ENCODE measurements at places on chromosomes 11 and 22.
A peak's percentile ranks its signal among the peaks of the same experiment; 100 is the strongest.

GRCh38 chr11:12245549-12246016, 131.8 kb upstream of the PARVA start:
- DNase-seq, result no peak

- peak; percentile 1 for DNase-seq
Measured at GRCh38 chr11:85170184-85170583, 457.0 kb downstream of the DLG2 start.

DNA sequence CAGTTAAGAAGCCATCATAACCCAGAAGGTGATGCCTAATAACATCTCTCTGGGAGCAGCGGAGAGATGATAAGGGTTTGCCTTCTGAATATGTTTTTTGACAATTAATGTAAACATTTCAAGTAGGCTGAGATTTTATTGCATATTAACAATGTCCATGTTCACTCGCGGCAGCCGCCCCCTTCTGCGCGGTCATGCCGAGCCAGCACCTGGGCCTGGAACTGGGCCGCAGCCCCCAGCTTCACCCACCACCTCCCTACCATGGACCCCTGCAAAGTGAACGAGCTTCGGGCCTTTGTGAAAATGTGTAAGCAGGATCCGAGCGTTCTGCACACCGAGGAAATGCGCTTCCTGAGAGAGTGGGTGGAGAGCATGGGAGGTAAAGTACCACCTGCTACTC, 4.3 kb upstream of the SAA1 start:
- DNase-seq, result no peak

DNA sequence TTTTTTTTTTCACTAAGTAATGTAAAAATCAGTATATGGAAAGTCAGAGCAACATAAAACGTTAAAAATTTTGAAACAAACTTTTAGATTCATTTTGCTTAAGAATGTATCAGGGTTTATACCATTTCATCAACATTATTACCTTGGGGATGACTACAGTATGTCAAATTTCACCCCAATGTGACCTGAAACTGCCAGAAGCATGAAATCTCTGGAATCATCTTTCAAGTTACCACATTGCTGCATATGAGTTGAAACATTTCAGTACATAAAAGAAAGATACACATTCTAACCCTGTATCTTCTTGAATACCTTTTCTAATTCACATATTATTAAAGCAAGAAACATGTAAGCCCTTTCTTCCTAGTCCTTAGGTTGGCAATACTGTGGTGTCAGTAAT, 32.8 kb downstream of the MAML2 start:
- DNase-seq, result no peak

GRCh38 chr11:27076121-27076589, 35.5 kb downstream of the BBOX1 start:
- DNase-seq, result no peak

- DNase-seq, result peak; percentile 73
Measured at GRCh38 chr22:36331306-36331911, 56.4 kb downstream of the MYH9 start.

DNA sequence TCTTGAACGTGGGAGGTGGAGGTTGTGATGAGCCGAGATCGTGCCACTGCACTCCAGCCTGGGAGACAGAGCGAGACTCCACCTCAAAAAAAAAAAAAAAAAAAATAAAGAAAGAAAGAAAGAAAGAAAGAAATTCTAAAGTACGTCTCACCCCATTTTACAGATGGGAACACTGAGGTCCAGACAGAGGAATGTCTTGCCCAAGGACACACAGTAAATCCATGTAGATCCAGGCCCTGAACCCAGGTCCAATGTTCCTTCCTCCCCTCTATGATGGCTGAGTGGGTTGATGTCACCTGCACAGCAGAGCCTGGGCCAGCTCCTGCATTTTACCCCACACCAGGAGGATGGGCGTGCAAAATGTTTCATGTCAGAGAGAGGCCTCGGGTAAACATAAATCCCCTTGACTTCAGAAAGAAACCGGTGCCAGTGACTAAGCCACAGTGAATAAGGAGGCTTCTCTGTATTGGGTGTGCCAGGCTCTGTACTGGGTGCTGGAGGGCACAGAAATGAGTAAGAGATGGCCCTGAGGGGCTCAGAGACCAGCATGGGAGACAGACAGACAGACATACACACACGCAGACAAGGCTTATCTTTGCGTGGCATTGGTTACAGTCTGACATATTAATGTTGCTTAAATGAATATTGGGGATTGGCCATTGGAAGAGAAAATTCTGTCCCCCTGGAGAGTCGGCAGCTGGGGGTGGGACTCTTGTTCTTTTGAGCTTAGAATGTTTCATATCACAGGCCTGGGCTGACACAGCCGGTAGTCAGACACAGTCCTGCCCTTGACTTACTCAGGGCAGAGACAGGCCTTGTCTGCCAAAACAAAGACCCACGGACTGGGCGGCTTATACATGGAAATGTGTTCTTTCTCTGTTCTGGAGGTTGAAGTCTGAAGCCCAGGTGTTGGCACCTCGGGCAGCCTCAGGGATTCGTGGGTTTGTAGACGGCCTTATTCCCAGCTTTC, 105.4 kb downstream of the MIAT start:
- no peak for DNase-seq

DNA sequence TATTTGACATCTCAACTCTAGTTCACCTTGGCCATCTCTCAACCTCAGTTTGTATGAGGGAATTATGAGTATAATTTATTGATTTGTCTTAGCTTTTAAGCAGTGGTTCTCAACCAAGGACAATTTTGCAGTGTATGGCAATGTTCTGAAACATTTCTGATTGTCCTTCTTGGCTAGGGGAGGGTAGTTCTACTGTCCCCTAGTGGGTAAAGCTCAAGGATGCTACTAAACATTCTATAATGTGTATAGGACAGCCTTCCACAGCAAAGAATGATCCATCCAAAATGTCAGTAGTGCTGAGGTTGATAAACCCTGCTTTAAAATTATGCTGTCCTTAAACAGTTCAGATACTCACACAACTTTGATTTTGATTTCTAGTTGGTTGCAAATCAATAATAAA, 78.1 kb upstream of the ALKBH3 start:
- DNase-seq, result no peak

GRCh38 chr11:6362185-6362872, 27.9 kb upstream of the SMPD1 start:
- DNase-seq, result no peak

DNA sequence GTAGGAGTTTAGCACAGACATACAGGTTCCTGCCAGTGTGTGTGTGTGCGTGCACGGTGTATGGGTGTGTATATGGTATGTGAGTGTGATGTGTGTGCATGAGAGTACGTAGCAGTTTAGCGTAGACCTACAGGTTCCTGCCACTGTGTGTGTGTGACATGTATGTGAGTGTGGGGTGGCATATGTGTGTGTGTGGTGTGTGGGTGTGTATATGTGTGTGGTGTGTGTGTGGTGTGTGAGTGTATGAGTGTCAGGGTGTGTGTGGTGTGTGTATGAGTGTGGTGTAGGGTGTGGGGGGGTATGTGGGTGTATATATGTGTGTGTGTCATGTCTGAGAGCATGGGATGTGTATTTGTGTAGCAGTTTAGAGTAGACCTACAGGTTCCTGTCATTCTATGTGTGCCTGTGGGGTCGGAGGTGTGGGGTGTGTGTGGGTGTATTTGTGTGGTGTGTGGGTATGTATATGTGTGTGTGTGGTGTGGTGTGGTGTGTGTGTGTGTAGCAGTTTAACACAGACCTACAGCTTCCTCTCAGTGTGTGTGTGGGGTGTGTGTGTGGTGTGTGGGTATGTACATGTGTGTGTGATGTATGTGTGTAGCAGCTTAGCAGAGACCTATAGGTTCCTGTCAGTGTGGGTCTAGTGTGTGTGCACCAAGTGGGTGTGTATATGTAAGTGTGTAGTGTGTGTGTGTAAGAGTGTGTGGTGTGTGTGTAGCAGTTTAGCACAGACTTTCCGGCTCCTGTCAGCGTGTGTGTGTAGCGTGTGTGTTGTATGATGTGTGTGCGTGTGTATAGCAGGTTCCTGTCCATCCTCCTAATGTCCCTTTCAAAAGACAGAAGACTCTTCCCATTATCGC, 31.8 kb upstream of the TBCEL start:
- no peak for DNase-seq

DNA sequence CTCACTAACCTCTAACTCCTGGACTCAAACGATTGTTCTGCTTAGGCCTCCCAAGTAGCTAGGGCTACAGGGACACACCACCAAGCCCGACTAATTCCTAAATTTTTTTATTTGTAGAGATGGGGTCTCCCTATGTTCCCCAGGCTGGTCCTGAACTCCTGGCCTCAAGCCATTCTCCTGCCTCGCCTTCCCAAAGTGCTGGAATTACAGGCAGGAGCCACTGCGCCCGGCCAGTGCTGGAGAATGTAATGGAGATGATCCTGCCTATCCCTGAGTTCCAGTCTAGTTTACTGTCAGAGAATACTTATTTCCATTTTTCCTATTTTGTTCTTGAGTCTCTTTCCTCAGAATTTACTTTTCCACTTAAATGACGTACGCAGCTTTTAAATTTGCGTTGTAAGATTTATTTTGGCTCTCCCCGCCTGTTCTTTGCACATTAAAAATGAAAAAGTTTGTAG, at the start of gene CHEK1:
Gene CHEK1 (plus strand): TSS at position 408 of the 458 bp plus-strand sequence. CDS start 1,606 bp downstream, outside the sequence.
- no peak for DNase-seq

DNA sequence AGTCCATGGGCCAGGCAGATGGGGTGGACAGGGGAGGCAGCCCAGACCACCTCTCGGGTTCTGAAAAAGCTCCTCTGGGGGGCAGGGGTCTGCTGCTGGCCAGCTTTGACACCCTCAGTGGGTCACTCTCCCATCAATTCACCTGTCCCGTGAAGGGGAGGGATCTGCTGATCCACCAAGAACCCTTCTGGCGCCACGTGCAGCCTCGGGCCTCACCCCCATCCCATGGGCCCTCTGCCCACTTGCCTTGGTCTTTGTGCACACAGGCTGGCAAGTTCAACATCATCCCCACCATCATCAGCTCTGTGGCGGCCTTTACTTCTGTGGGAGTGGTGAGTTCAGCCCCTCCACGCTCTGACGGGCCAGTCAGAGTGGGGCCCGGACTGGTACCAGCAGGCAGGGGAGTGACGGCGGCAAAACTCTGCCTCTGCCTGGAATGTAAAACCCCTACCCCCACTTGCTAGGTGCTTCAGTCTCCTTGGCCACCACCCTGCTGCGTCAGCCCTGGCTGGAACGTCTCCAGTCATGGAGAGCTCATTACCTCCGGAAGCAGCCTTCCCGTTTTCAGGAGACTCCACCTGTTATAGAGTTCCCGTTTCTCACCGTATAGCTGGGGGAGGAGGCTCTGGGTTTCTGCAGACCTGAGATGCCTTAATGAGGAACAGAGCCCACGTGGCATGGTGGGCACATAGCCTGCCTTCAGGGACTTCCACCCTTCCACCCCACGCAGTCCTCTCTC, 12.7 kb downstream of the PRG3 start:
- no peak for DNase-seq

GRCh38 chr11:93072229-93072914, 102.9 kb downstream of the MTNR1B start:
- DNase-seq, result no peak

DNA sequence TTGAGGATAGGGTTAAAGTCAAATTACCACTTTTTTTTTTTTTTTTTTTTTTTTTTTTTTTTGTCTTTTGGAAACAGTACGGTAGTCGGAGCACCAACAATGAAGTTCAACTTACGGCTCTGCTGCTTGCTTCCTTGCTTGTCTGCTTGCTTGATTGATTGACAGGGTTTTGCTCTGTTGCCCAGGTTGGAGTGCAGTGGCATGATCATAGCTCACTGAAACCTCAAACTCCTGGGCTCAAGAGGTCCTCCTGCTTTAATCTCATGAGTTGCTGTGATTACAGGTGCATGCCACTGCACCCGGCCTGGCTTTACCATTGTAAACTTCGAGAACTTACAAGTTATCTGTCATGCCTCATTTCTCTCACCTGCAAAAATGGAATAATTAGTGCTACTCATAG, 5.8 kb downstream of the SGSM3 start:
- DNase-seq, result no peak

GRCh38 chr11:20369826-20370225, 6.3 kb downstream of the HTATIP2 start:
- DNase-seq, result no peak

DNA sequence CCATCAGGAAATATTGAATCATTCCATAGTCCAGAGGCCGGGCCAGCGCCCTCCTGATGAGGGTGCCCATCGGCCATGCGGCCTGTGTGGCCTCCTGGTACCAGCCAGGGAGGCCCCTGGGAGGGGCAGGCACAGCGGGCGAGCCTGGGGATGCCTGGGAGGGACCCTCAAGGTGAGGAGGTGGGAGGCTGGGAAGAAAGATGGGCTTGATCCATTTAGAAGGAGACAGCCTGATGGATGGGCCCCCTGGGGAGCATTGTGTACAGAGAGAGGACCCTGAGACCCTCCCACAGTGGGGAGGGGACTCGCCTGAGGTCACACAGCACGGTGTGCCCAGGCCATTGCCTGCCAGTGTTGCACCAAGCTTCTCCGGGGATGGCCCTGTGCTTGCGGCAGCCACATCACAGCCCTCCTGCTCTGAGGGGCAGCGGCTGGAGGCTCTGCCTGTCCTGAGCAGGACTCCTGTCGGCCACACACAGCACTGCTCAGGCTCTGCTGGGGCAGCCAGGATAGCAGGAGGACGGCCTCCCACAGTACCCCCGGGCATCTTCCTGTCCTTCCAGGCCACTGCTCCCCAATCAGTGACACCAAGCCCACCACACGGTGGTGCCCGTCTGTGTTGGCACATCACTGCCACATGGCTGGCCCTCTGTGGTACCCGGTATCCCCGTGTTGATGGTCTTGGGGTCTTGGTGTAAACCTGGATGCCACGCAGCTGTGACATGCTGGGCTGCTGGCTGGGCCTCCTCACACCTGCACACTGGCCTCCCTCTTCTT, 290.0 kb downstream of the TBC1D22A start:
- DNase-seq, result no peak

DNA sequence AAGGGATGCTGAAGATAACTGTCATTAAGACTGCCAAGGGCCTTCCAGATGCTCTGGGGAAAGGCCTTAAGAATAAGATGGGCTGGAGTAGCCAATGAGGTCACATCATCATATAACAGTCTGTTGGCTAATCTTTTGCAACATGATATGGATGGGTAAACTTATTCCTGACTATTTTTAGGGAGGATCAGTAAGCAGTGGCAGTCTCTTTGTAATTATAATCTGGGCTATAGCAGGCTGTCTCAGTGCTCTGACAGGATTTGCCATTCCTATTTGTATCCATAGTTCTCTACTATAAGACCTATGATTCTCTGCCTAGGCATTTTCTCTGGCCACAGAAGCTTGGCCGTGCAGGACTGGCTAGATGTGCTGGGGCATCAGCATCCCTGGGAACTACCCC, 16.1 kb upstream of the CALCB start:
- DNase-seq, result no peak

GRCh38 chr11:60069450-60069849, 13.0 kb downstream of the MS4A3 start:
- DNase-seq, result no peak

GRCh38 chr11:96013461-96014213, 89.7 kb upstream of the MTMR2 start:
- DNase-seq, result no peak

All from fibroblast of the conjunctiva (primary cell).